Mesothelial cell of epicardium (in vitro differentiated cells): ENCODE measurements at places on chromosomes 4 and X. TPM values are rescaled to one million over a fixed set of nuclear protein-coding genes. Genes with fewer than 3 reads are reported as not detected.

- no peaks in the 10 kb centered on the region for H3K27me3 ChIP-seq
- no peaks in the 10 kb centered on the region for H3K4me1 ChIP-seq
- H3K4me3 ChIP-seq: no peak overlapping the region
- no peak for DNase-seq
- H3K36me3 ChIP-seq: no peaks in the 10 kb centered on the region
Measured at GRCh38 chrX:80602036-80602860, 182.0 kb downstream of the TENT5D start.

EMCN gene
- 2.0 to 4.3 TPM (median 3.0 TPM) in 3 replicates for total RNA-seq

DNA sequence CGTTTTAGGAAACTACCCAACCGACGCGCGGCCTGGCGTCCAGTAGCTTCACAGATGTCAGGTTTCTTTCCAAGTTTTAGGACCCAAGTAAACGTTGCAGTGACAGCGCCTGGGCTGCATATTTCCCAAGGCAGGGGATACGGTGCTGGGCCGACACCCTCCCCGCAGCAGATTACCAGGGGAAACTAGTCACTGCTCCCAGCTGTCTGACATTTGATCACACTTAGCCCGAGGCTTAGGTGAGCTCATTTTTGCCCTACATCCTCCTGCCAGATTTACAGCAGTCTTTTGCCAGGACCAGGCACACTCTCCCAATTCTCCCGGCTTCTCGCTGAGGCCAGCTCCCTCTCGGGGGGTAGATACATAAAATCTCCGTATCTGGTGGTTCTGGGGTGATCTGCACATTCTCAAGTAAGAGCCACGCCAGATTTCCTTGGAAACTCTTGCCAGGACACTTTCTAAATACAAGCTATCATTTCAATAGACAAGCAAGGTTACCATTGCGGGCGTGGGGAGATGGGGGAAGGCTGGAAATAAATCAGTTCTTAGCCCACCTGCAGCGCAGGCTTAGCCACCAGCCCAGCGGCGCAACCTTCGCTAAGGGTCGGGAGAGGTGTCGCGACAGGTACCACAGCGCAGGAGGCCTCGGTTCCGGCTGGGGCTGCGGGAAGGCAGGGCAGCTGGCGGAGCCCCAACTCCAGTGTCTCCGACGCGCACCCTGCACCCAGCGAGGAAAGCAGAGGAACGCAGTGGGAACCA lies 2.5 kb upstream of the SOX3 start:
- H3K4me3 ChIP-seq: peak overlapping the region; percentile 22
- no peaks in the 10 kb centered on the region for H3K36me3 ChIP-seq
- H3K27me3 ChIP-seq: peaks cover 92% of the 10 kb centered on the region
- no peak for DNase-seq

CENPC gene
- 26.9 to 28.4 TPM (median 27.6 TPM) in 3 replicates for total RNA-seq

TMEM31 gene
- total RNA-seq: 0.74 to 1.2 TPM (median 0.75 TPM) in 3 replicates

DNA sequence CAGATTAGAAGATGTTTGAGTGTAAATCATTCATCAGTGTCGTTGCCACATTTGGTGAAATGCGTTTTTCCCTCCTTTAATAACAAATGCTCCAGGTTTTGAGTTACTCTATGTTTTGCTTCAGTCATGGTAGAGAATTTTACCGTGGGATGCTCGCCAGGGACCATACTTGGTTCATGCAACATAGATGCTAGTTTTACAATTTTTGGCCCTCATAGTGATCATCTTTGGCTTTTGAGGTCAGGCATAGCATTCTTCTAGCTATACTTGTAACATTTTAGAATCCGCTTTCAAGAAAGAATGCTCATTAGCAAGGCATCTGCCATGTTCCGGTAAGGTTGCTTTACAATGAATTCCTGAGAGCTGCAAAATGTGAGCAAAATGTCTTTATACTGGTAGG lies 147.2 kb downstream of the SPCS3 start:
- H3K27ac ChIP-seq: no peak overlapping the region
- H3K36me3 ChIP-seq: no peaks in the 10 kb centered on the region
- H3K4me3 ChIP-seq: no peak overlapping the region
- no peaks in the 10 kb centered on the region for H3K27me3 ChIP-seq

- no peaks in the 10 kb centered on the region for H3K4me1 ChIP-seq
- no peak overlapping the region for H3K4me3 ChIP-seq
- no peaks in the 10 kb centered on the region for H3K27me3 ChIP-seq
- H3K36me3 ChIP-seq: no peaks in the 10 kb centered on the region
Measured at GRCh38 chr4:14850455-14851097, 151.7 kb upstream of the CPEB2 start.

DNA sequence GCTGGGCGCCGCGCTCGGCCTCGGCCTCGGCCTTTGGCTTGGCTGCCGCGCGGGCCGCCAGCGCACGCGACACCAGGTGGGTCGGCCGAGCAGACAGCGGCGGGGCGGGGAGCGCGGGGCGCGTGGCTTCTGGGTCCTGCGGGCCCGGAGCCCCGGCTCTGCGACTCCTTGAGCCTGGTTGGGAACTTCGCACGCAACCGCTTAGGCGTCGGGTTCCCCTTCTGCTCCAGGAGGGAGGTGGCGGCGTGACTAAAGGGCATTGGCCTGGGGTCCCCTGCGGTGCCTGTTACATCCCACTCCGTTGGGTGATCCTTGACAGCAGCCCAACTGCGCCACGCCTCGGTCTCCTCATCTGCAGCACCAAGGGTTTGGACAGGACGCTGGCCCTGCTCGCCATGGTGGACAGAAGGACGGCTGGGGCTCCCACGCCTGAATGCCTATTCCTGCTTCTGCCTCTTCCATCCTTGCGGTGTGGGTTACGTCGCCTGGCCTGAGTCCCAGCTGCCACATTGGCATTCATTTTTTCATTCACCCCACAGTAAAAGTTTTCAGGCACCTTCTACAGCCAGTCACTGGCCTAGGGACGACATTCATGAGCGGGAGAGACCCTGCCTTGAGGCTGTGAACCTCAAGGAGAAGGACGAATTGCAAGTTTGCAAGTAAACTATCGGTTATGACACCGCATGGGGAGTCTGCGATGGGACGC lies 631 bp downstream of the EVC start:
- H3K27me3 ChIP-seq: no peaks in the 10 kb centered on the region
- H3K4me1 ChIP-seq: peaks cover 30% of the 10 kb centered on the region
- H3K36me3 ChIP-seq: peaks cover 19% of the 10 kb centered on the region
- H3K27ac ChIP-seq: peak overlapping the region; percentile 56
- peak overlapping the region; percentile 77 for H3K4me3 ChIP-seq

LPAR4 gene
- 2.0 to 3.1 TPM (median 2.6 TPM) in 3 replicates for total RNA-seq

DNA sequence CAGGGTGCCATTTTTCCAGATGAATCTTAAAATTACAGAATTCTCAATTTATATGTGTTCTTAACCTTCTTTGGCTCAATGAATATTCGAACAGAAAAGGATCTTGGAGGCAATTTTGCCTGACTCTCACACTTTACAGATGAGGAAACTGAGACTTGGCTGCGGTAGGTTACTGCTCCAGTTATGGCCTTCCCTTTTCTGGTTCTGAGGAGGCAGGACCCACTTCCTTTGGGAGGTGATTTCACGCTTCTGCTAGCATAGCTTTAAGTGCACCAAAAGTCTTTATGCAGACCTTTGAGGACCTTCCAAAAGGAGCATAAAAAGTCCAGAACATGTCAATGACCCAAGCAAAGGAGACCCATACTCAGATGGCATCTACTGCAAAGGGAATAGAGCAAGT lies 44.7 kb upstream of the KLF3 start:
- no peak overlapping the region for H3K27ac ChIP-seq
- no peak overlapping the region for H3K4me3 ChIP-seq
- no peak for DNase-seq
- peaks cover 2% of the 10 kb centered on the region for H3K36me3 ChIP-seq

SHOX gene
- not detected in 3 replicates for total RNA-seq

- H3K27me3 ChIP-seq: no peaks in the 10 kb centered on the region
- H3K27ac ChIP-seq: no peak overlapping the region
Measured at GRCh38 chrX:11541510-11541909, 124.2 kb downstream of the ARHGAP6 start.

GRCh38 chr4:100014616-100015015 lies 64.5 kb upstream of the H2AZ1 start:
- peaks cover 1% of the 10 kb centered on the region for H3K4me1 ChIP-seq
- H3K4me3 ChIP-seq: no peak overlapping the region
- peaks cover 2% of the 10 kb centered on the region for H3K27me3 ChIP-seq
- no peak overlapping the region for H3K27ac ChIP-seq
- no peak for DNase-seq

PCYT1B gene
- total RNA-seq: 15.8 to 17.3 TPM (median 17.1 TPM) in 3 replicates

GRCh38 chrX:130108647-130109428 lies 1.5 kb downstream of the ELF4 start:
- no peaks in the 10 kb centered on the region for H3K36me3 ChIP-seq
- peaks cover 33% of the 10 kb centered on the region for H3K4me1 ChIP-seq
- peaks cover 2% of the 10 kb centered on the region for H3K27me3 ChIP-seq
- H3K4me3 ChIP-seq: peak overlapping the region; percentile 77

GRCh38 chrX:132948648-132949260 lies 9.7 kb downstream of the HS6ST2 start:
- no peak overlapping the region for H3K4me3 ChIP-seq
- H3K36me3 ChIP-seq: peaks cover 6% of the 10 kb centered on the region

- H3K27me3 ChIP-seq: no peaks in the 10 kb centered on the region
- DNase-seq: no peak
- peaks cover 43% of the 10 kb centered on the region for H3K4me1 ChIP-seq
- peaks cover 3% of the 10 kb centered on the region for H3K36me3 ChIP-seq
Measured at GRCh38 chr4:183165376-183165775, 66.3 kb downstream of the WWC2 start.

DNA sequence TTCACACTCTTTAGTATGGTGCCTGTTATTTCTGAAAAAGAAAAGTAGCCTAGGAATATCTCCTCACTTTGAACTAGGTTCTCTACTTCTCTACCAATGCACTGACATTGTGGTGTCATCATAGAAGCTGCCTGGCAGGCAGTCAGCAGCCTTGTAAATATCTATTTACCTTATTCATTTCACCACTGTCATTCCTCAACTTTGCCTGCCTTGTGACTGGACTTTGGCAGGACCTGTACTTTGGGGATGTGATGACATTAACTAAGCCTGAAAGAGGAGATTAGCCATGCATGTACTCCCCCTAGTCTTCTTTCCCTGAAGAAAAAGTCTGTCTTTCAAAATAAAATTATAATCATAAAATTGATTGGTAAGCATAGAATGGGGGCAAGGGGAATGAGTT lies 207.2 kb downstream of the ARAP2 start:
- no peak overlapping the region for H3K27ac ChIP-seq
- no peaks in the 10 kb centered on the region for H3K36me3 ChIP-seq
- H3K4me1 ChIP-seq: no peaks in the 10 kb centered on the region
- no peak overlapping the region for H3K4me3 ChIP-seq
- peaks cover 2% of the 10 kb centered on the region for H3K27me3 ChIP-seq
- DNase-seq: no peak

GRCh38 chrX:45518552-45518951 lies 317.9 kb upstream of the DIPK2B start:
- no peak overlapping the region for H3K4me3 ChIP-seq
- no peaks in the 10 kb centered on the region for H3K36me3 ChIP-seq
- H3K27me3 ChIP-seq: no peaks in the 10 kb centered on the region
- no peak for DNase-seq
